ENCODE measurements at places on chromosomes 7 and 10.

- no peak for DNase-seq
Measured at GRCh38 chr10:17026686-17027485, 102.7 kb downstream of the CUBN start.

DNA sequence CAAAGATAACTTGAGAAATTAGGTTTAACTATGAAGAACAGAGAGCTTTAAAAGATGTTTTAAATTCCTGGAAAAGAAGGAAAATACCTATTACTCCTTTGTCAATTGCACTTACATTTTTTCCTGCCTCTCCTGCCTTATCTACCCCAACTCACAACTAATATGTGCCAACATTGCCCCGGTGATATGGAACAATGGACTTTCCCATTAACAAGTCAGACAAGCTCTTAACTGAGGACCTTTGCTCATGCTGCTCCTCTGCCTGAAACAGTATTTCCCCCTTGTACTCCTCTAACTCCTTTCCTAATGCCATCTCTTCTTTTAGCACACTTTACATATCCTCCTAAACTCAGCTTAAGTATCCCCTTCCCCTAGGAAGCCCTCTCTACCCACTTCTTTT, 4.8 kb upstream of the ACTA2 start:
- no peak for DNase-seq

DNA sequence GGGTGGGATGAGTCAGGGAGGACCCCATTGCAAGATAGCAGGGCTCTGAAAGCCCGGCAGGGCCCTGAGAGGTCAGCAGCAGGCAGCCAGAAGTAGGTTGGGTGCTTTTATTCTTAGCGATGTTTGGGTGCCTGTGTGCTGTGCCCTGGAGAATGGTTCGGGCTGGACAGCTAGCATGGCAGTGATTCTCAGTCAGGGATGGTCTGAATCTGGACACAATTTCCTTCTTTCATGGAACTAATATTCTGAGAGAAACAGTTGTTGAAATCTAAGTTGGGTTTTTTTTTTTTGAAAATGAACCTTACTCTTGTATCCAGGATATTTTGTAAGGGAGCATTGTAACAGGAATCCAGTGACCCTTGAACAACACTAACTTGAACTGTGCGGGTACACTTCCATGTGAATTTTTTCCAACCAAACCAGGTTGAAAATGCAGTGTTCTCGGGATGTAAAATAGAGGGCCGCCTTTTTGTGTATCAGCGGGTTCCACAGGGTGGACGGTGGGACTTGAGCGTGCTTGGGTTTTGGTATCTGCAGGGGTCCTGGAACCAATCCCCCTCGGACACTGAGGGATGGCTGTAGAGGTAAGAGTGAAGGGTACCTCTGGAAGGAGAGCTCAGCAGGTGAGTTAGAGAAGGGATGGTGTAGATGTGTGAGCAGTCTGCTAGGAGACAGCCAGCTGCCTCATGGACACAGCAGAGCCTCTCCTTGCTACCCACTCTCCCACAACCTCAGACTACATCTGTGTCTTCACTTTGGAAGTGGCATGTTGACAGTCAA, 12.5 kb downstream of the CCNY start:
- DNase-seq = no peak

DNA sequence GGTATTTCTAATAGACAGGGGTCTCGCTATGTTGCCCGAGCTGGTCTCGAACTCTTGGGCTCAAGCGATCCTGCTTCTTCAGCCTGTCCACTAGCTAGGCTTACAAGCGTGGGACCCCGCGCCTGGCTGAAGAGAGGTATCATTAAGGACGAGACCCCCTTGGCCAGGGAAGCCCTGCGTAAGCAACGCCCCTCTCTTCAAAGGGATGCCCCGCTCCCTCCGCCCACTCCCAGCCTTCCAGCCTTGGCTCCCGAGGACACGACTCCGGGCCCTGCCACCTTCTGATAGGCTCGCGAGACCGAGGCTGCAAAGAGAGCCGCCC, 220 bp upstream of the ZKSCAN5 start:
- no peak for DNase-seq

- no peak for DNase-seq
Measured at GRCh38 chr7:70788276-70788675, 343.7 kb upstream of the GALNT17 start.

DNA sequence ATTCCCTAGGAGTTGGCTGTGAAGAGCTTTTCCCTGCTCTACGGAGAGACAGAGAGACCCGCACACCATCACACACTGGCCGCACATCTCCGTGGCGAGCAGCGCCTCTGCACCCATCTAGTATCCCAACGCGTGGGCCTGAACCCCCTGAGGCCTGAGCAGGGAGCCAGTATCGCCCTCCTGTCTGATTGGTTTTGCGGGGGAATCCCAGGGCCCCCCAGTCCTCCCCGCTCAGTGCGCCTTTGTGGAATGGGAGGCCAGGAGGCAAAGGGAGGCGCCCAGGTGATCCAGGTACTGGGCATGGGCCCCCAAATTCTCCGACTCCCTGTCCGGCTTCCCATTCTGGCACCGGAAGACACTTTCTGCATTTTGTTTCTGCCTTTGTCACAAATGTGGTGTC, 344.3 kb downstream of the GLRX3 start:
- no peak for DNase-seq

GRCh38 chr10:75696536-75696935, 265.1 kb downstream of the LRMDA start:
- no peak for DNase-seq

DNA sequence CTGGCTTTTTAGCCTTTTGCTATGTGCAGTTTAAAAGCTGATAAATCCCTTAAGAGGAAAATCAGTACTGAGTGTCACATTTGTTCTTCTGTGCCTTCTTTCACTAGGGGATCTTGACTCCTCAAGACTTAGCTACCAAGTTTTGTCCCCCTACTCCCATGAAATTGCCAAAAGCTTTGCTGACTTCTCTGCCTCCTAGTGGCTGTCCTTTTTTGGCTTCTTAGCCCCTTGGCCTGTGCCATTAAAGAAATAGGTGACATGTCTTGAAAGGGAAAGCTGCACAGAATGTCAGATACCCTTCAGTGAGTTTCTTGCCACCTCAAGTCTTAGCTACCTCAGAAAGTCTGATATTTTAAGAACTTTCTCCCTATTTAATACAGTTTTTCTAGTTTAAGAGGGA, 10.5 kb downstream of the MKLN1 start:
- no peak for DNase-seq

GRCh38 chr7:101784292-101785127, 32.9 kb upstream of the CUX1 start:
- no peak for DNase-seq

GRCh38 chr7:72035266-72035665, 376.9 kb downstream of the CALN1 start:
- DNase-seq = no peak

GRCh38 chr7:25619963-25620799, 391.9 kb upstream of the NPVF start:
- DNase-seq = peak; percentile 51

DNA sequence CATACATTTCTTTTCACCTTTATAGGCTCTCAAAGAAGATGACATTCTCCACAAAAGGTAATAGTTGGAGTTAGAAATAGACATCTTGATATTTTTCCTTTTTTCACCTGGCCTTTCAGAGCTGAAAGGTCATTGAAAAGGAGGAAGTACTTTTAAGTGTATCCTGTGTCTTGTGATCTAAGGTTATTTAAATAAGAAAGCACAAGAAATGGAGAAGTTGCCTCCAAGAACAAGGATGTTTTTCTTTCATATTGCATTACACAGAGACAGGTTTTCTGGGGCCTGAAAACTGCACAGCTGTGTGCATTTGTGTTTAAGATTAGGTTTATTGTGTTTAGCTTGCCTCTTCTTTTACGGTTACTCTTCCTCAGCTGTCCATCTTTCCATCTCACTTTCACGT, 103.4 kb upstream of the SEMA3D start:
- no peak for DNase-seq

GRCh38 chr10:60517805-60518204, 128.1 kb upstream of the ANK3 start:
- DNase-seq = no peak

- DNase-seq = no peak
Measured at GRCh38 chr7:150413640-150414081, 34.5 kb downstream of the ZNF775 start.

DNA sequence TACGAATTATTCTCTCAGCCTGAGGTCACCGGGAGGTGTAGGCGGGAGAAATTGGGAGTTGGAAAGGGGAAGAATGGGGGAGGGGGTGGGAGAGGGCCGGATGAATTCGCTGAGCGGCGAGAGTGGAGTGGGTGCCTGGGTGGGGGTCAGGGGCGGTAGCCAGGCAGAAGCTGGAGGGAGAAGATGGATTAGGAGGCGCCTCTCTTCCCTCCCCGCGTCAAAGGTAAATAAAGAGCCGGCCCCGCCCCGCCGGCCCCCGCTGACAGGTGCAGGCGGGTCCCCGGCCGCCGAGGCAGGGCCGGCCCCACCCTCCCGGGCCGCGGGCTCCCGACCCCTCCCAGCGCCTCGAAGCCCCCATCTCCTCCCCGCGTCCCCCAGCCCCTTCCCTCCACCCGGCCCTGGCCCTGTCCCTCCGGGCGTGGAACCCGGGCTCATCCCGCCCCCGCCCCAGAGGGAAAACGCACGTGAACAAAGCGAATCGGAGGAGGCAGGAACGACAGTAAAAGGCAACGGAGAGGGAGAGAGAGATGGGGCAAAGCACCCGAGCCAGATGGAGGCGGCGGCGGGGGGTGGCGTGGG, 872 bp downstream of the FAM131B start:
- no peak for DNase-seq

DNA sequence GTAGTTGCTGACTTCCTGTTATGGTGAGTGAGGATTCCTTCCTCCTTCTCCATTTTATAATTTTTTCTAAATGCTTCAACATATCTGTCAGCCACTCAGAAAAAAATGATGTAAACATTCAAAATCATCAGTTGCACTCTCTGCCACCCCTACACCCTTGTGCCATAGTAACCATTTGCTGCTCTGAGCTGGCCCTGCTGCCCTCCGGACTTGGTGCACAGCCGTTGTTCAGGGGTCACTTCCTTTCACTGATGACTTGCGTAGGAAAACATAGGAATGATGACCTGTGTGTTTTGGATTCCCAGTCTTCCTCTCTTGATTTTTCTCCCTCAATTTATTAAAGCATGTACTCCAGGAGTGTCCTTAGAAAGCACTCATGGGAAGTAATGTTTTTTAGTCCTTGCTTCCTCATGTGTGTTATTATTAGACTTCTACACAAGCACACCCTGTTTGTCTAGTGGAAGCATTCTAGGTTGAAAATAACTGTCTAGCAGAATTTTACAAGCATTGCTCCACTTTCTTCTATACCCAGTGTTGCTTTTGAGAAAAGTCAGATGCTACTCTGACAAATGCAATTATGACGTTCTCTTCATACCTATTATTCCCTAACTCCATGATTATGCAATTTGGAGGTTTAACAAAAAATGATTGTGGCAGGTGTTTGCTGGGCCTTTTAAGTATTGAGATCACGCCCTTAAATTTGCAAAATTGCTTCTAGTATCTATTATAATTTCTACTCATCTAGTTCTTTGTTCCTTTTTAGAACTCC, 62.6 kb upstream of the MTPN start:
- no peak for DNase-seq

All from lung (tissue), 17 donors.